Cerebellar cortex (tissue), 1 donor: ENCODE measurements at places on chromosomes 2 and 18.

- DNase-seq, result no peak
These were observed 58.7 kb upstream of the ZNF397 start for GRCh38 chr18:35182151-35182550.

DNA sequence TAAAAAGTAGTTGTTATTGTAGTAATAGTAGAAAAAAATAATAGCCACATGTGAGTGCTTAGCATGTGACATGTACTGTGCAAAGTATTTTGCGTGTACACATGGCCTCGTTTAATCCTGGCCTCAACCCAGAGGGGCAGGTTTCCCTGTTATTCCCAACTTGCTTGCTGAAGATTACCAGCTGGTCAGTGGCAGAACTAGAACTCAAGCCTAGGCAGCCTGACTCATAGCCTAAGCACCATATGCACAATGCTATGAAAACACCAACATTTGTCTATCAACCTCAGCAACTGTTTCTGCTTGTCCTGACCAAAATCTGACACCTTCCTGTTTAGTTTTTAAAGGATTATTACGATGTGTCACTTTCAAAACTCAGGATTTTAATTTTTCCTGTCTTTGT is 234.9 kb upstream of the SMAD7 start:
- DNase-seq, result no peak

- no peak for DNase-seq
These were observed 369.6 kb upstream of the NRXN1 start for GRCh38 chr2:51401546-51401945.

DNA sequence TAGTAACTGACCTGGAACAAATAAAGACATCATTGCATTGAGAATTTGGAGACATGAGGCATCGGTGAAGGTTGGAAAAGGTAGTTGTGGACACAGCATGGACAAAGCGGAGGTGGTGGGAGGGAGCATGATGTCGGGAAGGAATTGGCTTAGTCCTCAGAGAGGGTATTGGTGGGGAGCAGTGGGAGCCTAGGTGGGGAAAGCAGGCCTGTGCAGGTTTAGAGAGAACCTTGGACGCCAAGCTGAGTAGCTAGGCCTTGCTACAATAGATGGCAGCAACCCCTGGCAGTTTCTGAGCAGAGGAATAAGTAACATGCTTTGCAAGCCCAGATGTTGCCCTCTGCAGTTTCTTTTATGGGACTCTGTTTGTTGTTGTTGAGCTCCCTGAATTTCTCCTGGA is 177.1 kb upstream of the LHCGR start:
- DNase-seq, result no peak

- no peak for DNase-seq
These were observed 175.7 kb downstream of the TGIF1 start for GRCh38 chr18:3625742-3626091.

DNA sequence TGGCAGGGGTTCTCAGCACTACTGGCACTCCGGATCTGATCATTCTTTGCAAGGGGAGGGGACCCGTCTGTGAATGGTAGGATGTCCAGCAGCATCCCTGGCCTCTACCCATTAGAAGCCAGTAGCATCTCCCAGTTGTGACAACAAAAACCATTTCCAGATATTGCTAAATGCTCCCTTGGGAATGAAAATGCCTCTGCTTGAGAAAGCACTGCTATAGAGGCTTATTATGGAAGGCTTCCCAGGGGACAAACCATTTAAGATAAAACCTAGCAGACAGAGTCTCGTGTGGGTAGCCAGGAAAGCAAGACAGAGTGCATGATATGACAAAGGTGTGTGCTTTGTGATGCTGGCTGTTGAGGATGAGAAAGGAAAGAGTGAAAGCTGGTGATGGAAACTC is 273.7 kb downstream of the TMX3 start:
- no peak for DNase-seq

GRCh38 chr18:227902-228301 is 39.9 kb downstream of the THOC1 start:
- DNase-seq, result no peak

GRCh38 chr2:230254152-230254881 is 28.8 kb downstream of the SP140 start:
- no peak for DNase-seq

DNA sequence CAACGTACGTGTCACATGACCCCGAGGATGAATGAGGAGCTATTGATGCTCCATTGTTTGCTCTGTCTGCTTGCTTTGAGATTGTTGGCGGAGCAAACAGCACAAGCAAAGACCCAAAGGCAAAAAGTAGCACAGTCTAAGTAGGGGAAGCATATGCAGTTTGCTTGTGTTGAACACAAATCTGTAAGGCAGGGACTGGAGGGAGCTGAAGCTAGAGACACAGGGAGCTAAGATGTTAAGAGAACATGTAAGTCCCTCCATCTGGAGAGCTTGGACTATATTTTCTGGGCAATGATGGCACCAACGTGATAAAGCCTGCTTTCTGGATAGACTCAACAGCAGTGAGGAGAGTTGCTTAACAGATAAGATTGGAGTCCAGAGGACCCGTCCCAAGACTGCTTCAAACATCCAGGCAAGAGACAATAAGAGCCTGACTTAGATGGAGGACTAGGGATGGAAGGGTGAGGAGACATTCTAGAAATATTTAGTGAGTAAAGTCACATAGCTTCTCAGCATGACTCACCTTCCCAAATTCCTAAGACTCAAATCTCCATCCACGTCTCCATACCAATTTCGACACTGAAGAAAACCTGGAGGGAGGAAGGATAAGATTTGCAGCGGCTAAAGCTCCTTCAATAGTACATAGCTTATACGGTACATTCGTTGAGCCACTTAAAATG is 88.1 kb upstream of the KLF7 start:
- no peak for DNase-seq

GRCh38 chr2:215528555-215528954 is 92.7 kb upstream of the FN1 start:
- DNase-seq, result no peak

- no peak for DNase-seq
These were observed 2.5 kb downstream of the ATP9B start for GRCh38 chr18:79071503-79072210.

DNA sequence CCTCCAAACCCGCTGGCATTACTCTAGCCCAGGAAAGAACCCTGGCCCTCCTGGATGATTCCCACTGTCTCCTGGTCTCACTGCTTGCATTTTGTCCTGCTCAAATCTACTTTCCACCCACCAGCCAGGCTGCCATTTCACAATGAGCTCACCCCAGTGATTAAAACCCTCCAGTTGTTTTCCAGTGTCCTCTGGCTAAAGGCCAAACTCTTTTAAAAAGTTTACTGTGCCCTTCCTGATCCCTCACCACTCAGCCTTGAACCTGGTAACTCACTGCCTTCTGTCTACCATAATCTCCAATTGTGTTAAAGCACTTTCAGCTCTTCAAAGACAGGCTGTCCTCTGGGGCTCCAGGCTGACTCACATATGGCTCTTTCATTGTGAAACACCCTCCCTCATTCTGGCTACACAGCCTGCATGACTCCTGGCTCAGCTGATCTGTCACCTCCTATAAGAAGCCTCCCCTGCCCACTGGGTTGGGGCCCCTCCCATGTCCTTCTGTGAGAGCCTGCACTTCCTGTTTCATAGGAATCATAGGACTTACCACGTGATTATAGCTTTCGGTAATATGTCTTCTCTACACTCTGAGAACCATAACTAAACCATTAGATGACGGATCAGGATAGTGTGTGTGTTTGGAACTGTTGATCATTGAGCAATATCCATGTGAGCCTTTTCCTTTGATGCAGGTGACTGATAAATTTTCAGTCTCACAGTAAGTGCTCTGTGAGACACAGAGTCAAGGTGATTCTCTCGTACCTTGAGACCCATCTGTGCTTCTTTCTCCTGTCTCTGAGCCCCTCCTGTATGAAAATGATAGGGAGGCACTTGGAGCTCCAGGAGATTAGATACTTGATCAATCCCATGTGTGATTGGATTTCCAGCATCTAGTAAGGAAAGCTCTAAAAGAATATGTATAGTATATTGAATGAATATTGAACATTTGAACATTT is 590.8 kb upstream of the ID2 start:
- no peak for DNase-seq

GRCh38 chr18:35827275-35827902 is 145.1 kb upstream of the RMP24 start:
- no peak for DNase-seq

DNA sequence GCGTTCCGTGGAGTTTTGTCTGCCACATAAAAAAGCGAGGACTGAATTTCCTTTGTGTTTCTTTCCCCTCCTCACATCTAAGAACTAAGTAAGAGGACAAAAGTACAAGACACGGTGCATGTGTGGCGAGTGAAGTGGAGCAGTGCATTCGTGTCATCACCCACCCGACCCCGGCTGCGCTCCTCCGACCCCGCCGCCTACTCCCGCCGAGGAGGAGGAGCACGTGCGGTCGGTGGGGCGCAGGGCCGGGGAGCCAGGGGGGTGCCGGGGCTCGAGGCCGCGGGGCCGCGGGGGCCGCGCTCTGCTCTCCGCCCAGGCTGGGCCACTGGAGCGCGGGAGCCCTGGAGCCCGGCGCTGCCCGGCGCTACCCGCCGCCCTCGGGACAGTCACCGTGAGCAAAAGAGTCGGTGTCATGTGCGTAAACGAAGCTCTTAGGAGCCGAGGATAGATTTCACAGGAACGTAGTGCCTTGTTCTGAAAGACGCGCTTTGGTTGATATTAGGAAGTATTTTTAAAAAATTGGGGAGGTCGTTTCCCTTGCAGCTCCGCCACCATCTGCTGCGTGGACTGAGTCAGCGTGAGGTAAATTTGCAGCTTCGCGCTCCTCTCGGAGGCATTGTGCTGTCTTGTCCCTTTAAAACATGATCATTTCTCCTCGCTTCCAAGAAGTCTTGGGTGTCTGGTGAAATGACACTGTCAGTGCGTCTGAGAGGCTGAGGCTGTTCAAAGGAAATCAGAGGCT is 11.0 kb downstream of the TBR1 start:
- no peak for DNase-seq

DNA sequence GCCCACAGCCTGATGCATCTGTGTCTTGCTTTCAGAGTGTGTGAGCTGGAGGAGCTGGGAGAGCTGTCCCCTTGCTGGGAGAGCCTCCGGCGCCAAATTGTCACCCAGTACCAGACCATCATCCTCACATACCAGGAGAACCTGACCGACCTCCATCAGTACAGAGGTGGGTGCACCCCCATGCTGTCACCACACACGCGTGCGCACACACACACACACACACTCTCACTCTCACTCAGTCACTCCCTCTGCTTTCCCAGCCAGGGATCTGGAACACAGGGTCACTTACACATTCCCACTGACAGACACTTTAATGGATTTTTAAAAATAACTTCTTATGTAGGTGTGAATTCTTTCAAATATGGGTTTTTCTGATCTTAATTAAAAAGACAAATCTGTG is 64.5 kb downstream of the COA5 start:
- DNase-seq, result no peak

DNA sequence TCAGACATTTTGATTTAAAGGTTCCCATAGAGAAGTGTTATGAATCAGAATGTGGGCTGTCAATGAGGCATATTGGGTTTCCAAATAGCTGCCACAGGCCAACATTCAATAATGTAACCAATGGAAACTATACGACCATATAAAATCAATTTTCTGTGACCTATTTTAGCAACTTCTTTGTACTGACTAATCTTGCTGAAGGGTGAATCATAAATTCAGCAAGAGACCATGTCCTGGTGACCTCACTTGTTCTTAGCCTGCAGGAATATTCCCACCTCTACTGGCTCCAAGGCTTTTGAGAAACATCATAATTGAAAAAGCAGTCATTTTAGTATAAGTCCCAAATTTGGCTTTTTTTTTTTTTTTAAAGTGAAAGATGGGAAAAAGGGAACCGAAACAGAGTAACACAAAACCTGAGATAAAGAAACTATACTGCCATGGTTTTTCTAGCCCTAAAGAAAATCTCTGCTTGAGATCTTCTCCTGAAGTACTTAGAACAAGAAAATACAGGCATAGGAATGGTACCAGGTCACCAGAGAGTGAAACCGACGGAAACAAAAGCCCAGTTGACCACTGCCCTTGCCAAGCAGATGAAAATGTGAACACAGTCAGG is 32.1 kb downstream of the PLEKHM3 start:
- DNase-seq, result no peak

DNA sequence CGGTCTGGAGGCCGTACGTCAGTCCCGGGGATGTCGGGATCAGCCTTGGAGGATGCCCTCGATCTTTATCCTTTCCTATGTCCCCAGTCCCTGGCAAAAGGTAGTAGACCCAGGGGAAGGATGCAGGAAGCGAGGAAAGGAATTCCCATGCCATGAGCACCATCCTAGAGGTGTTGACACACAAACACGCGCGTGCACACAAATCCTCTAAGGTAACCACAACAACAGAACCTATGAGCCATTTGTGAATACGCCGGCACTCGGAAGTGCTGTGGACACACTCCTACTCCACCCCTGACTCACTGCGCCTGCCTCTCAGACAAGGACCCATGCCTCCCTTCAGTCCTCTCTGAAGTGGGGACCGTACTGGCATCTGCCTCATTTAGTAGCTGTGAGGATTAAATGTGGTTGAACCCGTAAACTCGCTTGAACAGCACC is 11.3 kb upstream of the MLPH start:
- DNase-seq, result no peak

- DNase-seq, result no peak
These were observed 101.5 kb downstream of the ALPK2 start for GRCh38 chr18:58527285-58527951.

GRCh38 chr18:44823782-44824181 is 143.1 kb downstream of the SETBP1 start:
- no peak for DNase-seq

DNA sequence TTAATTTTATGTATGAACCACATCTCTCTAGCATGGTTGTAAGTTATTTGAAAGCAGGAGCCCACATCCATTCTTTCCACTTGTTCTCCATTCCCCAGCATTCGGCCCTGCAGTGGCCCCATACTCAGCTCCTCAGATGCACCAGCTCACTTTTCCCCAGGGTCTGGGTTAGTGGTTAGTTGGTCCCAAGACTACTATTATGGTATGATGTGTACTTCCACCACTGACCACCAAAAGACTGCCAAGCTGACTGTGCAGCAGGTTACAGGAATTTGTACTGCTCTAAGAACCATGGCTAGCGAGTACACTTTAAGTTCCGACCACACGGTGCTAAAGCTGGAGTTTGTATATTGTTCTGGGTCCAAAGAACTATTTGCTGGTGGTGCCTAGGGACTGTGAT is 413.6 kb upstream of the TCF4 start:
- no peak for DNase-seq

DNA sequence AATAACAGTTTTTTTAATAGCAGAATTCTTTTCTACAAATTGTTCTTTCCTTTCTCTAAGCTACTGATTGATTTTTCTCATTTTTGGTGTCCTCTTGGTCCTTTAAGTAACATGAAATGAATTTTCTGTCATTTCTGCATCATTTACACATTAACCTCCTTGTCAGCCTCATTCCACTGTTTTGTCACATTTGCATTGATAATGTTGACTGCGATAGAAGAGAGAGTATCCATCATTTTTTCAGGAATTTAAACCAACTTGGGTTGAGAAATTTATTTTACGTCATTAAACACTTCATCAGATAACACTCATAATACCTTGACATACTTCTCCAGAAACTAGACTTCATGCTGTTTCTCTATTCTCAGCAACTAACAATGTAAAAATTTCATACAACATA is 422.2 kb downstream of the LRRTM4 start:
- DNase-seq, result no peak

GRCh38 chr18:35588995-35589394 is 7.5 kb downstream of the GALNT1 start:
- no peak for DNase-seq

- DNase-seq, result no peak
These were observed 213.4 kb upstream of the REG3G start for GRCh38 chr2:78811955-78812610.
